Fibroblast of mammary gland (primary cell): ENCODE measurements at places on chromosomes 1 and 21.

DNA sequence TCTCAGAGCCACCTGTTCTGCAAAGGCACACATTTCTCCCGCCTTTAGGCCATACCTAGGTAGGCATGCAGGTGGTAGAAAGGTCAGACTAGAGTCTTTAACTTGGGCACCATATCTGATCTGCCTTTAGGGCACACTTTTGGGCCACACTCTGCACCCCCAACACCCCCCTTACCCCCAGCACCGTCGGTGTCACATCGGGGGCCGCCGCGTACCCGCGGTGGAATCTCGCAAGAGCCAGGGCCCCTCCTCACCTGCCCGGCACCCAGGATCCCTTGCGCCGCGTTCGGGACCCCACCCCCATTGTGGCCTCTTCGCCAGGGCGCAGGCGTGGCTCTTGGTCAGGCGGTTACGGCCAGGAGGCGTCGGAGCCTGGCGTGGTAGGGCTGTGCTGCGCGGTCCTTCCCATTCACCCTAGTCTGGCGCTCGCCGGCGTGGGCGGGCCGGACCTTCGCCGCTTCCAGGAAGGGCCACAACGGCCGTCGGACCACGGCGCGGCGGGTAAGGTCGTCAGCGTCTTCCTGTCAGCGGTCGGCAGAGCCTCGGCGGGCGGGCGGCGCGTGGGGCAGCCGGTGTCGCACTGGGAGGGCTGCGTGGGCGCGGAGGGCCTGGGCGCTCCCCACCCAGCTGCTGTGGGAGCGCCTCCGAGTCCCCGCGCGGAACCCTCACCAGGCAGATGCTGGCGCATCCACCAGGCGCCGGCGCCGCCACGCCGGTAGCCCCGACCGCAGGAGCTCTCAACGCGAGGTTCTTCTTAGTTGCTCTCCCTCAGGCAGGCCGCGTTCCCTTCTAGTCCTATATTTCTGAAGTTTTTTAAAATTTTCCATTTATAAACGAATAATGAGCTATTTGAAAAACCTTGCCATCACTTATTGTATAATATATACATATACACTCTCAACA, at the start of gene DNAH14:
TSS of gene DNAH14 (plus strand) at position 341 of the 903 bp plus-strand sequence. CDS start 23,028 bp downstream, outside the sequence.
- DNase-seq: peak; percentile 79

DNA sequence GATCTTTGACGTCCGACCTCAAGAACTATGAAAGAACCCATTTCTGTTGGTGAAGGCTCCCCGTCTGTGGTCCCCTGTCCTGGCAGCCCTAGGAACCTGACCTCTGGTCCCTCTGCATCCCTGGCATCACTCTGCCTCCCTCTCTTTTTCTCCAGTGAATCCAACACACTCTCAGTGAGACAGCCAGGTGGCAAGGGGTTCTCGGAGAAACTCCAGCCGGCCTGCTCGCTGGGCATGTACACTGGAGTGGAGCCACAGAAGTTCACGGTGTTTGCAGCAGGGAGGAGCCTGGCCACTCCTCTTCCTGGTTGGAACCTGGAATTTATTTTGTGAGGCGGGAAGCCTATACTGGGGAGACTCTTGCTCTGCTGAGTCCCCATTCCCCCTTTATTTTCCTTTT, 230.2 kb upstream of the AJAP1 start:
- DNase-seq: no peak

DNA sequence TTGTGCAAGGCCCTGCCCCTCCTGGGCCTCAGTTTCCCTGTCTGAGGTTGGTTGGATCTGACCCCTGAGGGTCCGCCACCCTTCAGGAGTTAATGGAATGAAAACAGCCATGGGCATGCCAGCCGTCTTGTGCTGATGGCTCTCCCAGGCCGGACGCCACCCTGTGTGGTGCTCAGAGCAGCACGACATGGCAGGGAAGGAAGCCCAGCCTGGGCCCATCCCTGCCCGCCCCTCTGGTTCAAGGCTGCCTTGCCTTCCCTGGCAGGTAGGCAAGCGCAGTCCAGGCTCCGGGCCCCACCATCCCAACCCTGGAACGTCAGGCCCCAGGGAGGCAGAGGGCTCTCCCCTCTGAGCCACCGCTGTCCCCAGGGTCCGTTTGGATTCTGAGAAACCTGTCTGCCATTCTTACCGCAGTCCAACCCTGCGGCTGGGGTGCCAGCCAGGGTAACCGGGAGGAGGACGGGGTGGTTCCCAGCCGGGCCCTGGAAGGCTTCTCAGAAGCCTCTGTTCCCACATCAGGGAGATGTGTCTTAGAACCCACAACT, 108.5 kb upstream of the IFFO2 start:
- DNase-seq: no peak

GRCh38 chr1:210477328-210477924, 148.7 kb downstream of the HHAT start:
- DNase-seq: peak; percentile 4

GRCh38 chr1:22174446-22175220, 31.7 kb upstream of the WNT4 start:
- DNase-seq: no peak

- no peak for DNase-seq
These were observed 204.7 kb downstream of the ST6GALNAC3 start for GRCh38 chr1:76279101-76279748.

GRCh38 chr1:69967245-69967766, 238.1 kb downstream of the LRRC40 start:
- DNase-seq: no peak

DNA sequence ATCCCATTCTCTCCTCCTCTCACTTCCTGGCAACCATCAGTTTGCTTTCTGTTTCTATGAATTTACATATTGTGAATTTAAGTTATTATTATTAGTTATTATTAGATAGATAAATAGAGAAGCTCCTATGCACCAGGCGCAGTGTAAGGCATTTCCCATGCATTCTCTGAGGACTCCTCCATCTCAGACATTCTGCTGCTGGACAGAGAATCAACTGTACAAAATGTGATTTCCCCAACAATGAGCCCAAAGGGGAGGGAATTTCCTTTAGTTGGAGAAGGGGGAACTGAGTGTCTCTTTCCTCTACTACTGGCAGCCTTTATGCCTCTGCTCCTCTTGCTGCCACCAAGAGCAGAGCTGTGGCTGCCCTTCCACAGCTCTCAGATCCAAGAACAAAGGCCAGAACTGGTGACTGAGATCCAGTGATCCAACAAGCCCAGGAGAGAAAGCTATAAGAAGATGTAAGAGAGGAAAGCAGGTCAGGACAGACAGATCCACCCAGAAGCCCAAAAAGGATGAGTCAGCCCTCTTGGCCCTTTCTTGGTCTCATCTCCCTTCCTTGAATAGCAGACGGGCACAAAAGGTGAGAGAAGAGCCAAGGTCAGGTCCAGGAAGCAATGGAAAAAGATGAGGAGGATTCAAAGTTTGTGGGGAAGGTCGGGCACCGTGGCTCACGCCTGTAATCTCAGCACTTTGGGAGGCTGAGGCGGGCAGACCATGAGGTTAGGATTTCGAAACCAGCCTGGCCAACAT, 3.5 kb upstream of the IVL start:
- DNase-seq: no peak

DNA sequence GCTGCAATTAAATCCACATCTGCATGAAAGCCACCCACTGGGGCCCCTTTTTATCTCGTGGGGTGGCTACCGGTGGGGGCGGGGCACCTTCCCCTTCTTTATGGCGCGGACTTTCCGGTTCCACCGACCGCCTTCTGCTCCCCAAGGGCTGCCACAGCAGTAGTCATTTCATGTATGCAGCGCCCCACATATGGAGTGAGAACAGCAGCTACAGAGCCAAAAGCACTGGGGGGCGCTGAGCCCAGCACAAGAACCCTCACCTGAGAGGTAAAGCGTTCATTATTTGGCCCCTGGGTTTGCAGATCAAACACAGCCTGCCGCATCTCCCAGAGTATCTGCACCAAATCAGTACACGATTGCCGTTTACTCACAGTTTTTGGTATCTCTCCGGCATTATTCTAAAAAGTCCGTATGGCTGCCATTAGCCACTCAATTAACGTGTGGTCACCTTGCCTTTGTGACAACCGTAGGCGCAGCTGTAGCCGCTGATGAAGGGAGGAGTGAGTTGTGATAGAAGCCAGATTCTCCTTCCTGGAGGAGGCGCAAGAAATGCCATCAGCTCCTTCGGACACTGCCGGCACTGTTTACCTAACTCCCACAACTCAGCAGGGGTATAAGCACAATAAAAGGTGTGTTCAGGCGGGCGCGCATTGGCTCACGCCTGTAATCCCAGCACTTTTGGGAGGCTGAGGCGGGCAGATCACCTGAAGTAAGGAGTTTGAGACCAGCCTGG, 30.4 kb upstream of the CR2 start:
- DNase-seq: no peak

GRCh38 chr21:46289655-46290179, 3.6 kb downstream of the YBEY start:
- DNase-seq: no peak

- DNase-seq: no peak
These were observed 52.5 kb upstream of the BOLA1 start for GRCh38 chr1:149846593-149847466.

GRCh38 chr1:158283965-158284364, 5.8 kb upstream of the CD1C start:
- DNase-seq: no peak

- DNase-seq: no peak
These were observed 320.2 kb downstream of the TM2D1 start for GRCh38 chr1:61404597-61405376.
